Posterior vena cava (tissue), 2 donors: ENCODE measurements at places on chromosomes 13 and 19. TPM values are rescaled to one million over a fixed set of nuclear protein-coding genes. Genes with fewer than 3 reads are reported as not detected.

DNA sequence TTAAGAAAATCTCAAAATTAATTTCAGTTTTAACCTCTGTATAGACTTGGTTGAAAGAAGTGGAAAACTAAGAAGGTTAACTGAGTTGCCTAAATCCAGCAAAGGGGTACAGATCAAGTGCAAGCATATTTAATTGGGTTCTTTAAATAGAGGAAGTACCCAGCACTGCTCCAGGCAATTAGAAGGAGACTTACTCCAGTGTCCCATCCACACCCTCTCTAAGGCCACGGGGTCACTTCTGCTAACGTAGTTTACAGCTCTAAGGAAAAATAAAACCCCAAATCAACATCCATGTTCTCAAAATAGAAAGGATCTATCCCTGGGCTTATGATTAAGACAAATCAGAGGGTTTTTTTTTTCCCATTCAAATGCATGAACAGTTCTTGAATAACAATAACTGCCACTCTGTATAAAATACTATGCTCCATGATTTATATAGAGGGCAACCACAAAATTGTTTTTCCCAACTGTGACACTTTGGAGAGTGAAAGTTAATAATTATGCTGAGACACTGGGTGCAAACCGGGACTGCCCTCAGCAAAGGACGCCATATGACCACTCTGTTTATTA is 4.6 kb downstream of the FRY start:
- no peak for DNase-seq

GRCh38 chr19:13019332-13019731 is 24.1 kb downstream of the NFIX start:
- DNase-seq, result no peak

- no peak for DNase-seq
Measured at GRCh38 chr19:46076031-46076880, 35.5 kb upstream of the IGFL4 start.

GRCh38 chr13:113879017-113879416 is 15.1 kb upstream of the GAS6 start:
- no peak for DNase-seq

Gene ZNF57
- 3.0 TPM for total RNA-seq
